NCI-H69 (cell line): ENCODE measurements at places on chromosomes 2 and 18.

DNA sequence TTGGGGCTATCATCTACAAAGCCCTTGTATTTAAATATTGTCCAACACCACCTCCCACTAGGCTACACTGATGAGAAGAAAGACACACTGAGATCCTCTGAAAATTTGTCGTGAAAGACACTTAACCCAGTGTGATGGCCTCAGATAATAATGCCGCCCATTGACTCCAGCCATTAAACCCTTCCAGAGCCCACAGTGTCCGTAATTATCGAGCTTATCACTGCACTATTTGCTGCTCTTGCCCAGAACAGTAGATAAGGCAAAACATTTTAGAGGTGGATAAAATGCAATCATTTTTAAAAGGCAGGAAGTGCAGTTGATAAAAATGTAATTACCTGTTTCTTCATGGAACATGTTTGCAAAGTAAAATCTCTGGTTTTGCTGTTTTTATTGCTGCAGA, 121.3 kb upstream of the DDX18 start:
- no peak for DNase-seq

- DNase-seq = no peak
Observed at GRCh38 chr2:132374151-132374550, 42.5 kb upstream of the GPR39 start.

- DNase-seq = peak; percentile 62
Observed at GRCh38 chr18:41266616-41267015, 688.4 kb upstream of the PIK3C3 start.

DNA sequence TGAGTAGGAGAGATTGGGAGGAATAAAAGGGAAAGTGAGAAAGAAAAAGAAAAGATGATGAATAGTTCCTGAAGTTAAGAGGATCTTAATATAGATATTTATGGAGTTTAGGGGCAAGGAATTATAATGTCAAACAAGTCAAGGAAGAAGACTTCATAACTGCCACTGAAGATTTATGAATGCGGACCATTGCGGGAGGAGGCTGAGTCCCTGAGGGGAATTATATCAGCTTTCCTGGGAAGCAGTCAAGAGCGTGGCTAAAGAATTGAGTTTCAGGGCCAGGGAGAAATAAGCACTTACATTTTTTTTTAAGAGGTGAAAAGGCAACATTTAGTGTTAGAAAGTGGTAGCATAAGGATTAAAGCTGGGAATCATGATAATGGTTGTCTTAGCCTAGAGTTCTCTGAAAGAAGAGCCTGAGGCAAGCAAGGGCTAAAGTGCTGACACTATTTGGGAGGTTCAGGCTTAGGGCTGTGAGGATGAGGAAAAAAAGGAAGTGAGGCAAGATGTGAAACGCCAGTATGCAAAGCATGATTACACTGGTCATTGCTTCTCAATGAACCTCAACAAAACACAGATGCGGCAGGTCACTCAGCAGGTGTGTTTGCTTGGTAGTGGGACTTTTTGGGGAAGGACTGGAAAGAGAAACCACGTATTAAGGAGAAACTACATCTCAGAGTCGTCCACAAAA, 217.1 kb downstream of the SLC4A3 start:
- DNase-seq = peak; percentile 1

GRCh38 chr2:177598326-177599138, 206.0 kb downstream of the AGPS start:
- DNase-seq = peak; percentile 78

DNA sequence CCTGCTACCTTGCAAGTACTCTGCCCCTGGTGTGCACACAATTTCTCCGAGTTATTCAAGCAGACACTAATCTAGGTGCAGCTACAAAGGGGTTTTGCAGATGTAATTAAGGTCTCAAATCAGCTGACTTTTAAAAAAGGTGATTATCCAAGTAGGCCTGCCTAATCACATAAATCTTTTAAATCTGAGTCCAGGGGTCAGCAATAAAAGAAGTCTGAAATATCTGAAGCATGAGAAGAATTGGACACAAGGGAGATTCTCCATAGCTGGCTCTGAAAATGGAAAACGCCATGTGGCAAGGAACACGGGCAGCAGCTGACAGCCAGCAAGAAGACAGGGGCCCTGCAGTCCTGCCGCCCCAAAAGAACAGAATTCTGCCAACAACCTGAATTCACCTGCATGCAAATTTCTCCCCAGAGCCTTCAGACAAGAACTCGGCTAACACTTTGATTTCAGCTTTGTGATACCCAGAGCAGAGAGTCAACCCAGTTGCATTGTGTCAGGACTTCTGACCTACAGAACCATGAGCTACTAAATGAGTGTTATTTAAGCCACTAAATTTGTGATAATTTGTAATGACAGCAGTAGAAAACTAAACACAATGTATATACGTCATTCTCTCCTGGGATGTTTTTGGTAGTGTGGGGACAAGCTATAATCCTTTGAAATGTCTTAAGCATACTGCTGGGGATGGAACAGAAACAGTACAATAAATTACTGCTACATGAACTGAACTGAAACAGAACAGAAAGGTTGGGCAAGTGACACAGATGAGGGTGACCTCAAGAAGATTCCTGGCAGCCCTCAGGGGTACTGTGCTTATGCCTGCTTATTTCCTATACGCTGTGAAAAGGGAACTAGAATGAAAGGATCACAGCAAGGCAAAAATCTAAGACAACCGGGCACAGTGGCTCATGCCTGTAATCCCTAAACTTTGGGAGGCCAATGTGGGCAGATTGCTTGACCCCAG, 3.2 kb downstream of the INO80C start:
- DNase-seq = no peak

- DNase-seq = peak; percentile 49
Observed at GRCh38 chr2:152189622-152190495, 14.3 kb upstream of the STAM2 start.

DNA sequence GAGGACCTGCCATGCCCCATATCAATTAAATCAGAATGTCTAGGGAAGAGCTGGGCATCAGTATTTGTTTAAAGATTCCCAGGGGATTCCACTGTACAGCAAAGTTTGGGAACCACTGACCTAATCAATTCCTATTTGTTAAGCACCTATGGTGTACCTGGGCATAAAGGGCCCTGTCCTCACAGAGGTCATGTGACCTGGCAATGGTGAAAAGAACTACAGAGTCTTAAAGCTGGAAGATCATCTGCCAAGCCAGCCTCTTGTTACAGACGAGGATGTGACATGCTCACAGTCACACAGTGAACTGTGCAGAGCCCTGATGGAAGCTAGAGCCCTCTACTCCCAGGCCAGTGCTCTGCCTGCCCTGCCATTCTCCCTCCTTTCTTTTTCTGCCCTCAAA, 23.3 kb downstream of the SLC14A2 start:
- DNase-seq = no peak

DNA sequence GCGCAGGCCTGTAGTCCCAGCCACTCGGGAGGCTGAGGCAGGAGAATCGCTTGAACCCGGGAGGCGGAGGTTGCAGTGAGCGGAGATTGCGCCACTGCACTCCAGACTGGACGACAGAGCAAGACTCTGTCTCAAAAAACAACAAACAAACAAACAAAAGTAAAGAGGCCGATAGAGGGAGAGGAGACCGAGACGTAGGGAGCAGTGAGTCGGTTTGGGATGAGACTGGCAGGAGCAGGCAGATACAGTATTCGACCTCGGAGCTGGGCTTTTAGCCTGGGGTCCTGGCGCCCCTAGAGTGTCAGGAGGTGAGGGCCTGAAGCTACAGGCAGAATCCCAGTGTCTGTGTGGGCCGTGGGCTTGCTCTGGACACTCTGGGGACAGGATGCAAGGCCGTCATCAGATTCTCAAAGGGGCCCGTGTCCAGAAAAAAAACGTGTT, 51.2 kb downstream of the SLC4A1AP start:
- no peak for DNase-seq

DNA sequence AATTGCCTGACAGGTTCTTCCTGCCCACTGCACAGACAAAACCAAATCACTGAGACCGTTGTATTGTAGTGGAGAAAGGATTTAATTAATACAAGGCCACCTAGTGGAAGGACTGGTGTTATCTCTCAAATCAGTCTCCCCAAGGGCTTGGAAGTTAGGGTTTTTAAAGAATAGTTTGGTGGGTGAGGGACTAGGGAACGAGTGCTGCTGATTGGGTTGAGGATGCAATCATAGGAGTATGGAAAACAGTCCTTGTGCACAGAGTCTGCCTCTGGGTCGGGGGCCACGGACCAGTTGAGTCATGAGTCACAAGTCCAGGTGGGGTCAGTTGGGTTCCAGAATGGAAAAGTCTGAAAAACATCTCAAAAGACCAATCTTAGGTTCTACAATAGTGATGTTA, 89.1 kb downstream of the B3GNT2 start:
- DNase-seq = no peak

DNA sequence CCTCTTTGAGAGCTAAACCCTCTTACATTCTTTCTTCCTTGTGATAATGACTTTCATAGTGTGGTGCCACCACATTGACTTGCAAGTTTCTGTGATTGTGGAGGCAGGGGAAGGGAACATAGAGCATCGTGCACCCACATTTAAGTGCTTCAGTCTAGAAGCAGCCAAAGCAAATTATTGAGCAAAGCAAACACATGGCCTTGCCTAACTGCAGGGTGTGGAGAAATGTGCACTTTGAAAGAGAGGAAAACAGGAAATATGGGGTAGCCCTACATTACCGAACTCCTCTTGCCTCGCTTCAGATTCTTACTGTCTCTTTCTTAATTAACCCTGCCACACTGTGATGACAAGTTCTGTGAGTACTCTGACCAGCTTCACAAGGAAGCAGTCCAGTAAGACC, 814.6 kb downstream of the SLC4A3 start:
- no peak for DNase-seq

DNA sequence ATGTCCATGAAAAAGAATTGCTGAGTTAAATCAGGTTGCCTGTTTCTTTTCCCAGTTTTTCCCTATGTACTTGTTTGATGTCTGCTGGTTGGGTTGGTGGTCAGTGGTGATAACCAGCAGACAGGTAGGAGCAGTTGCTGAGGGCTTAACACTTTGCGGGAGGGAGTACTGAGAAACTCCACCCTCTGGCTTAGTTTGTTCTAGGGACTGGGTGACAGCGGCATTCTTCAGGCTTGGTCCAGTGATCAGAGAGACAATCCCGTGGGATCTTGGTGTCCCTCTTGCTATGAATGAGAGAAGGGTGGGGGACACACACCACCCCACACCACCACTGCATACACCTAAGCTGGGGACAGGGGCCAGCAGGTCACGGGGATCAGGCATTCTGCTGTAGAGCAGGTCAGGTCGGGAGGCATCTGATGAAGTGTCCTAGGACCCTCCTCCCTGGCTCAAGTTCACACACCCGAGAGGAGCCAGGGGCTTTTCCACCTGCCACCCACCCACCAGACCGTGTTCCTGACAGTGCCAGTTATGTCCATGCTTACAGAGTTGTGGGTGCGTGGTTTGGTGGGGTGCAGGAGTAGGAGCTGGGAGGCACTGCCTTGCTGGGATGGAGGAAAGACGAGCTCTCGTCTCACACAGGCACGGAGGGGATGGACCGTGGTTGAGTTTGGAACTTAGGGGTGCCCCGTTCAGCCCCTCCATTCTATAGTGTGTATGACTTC, 21.3 kb upstream of the ALLC start:
- no peak for DNase-seq

- no peak for DNase-seq
Observed at GRCh38 chr2:140770645-140771044, 1360.2 kb downstream of the LRP1B start.

DNA sequence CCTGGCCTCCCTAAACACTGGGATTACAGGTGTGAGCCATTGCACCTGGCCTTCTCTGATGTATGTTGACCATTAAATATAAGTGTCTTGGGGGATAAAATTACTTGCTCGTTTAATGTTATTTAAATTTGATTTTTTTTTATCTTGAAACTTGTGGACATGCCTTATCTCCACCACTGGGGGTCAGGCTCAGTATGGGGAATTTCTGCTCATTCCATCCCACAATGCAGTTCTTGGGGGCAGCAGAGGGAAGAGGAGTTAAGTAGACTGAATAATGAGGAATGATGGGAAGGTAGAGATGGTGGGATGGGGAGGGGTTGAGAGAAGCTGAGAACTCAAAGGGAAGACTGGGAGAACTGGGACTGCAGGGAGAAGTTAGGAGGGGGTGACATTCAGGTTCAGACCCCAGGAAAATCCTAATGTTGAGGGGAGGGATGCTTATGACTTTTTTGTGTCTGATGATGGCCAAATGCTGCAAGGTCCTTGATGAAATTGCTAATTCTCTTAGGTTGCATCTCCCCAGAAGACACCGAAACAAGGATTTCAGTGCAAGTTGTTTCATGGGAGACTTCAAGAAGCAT, 174.2 kb downstream of the MIB1 start:
- peak; percentile 59 for DNase-seq

GRCh38 chr2:143604566-143604959, 475.3 kb downstream of the ARHGAP15 start:
- no peak for DNase-seq

GRCh38 chr18:45839414-45840395, 14.2 kb downstream of the SIGLEC15 start:
- peak; percentile 79 for DNase-seq

DNA sequence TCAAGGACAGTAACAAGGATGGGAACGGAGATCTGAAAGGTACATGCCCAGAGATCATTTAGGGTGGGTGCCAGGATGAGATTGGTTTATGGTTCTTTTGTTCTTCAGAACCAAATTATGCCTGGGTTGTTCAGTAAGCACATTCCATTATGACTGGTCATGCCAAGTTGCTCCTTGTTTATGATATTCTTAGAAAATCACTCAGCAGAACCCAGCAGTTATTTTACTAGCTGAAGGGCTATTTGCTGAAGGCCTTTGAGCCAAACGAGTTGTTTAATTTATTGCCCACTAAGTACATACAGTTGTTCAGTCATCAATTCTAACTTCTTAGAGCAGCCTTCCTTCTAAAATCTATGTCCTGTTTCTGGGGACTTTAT, 635 bp downstream of the SLC3A1 start:
- peak; percentile 11 for DNase-seq

DNA sequence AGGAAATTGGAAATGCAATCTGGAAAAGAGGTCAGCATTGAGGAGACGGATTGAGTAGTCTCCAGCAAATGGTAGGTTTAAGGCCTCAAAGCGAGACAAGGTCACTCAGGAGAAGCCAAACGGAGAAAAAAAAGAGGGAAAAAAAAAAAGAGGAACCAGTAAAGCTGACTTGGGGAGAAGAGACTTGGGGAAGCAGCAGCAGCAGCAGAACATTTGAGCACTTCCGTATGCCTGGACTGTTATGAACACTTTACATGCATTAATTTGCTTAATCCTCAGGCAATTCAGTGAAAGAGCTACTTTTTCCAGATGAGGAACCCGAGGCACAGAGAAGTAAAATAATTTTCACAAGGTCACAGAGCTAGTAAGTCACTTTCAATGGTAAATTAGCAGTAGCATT, 81.3 kb downstream of the OSBPL6 start:
- DNase-seq = no peak

DNA sequence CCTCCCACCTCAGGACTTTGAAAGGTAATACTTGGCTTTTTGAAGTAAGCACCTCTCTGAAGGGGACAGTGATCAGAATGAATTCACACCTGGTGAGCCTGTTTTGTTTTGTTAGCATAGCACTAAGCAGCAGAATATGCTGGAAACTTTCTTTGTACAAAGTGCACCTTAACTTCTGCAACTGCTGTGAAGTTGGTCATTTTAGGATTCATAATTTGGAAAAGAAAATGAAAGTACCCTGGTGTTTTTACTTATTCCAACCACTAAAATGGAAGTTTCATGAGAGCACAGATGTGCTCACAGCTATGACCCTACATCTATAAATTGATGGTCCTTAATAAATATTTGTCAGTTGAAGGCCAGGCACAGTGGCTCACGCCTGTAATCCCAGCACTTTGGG, 257.8 kb upstream of the STON1 start:
- DNase-seq = no peak
